ENCODE measurements at places on chromosomes 11 and 22. TPM values are rescaled to one million over a fixed set of nuclear protein-coding genes. Genes with fewer than 3 reads are reported as not detected.

Gene DGAT2
- 7.6 TPM for total RNA-seq

Gene LRRC56
- not detected for total RNA-seq

Gene PLEKHA7
- total RNA-seq: not detected

Gene PKP3
- total RNA-seq: 4.9 TPM

Gene SLC17A6
- not detected for total RNA-seq

Gene OR9I1
- not detected for total RNA-seq

Gene RIBC2
- total RNA-seq: 0.25 TPM

Data from GM23248 (cell line).